ENCODE measurements at places on chromosomes 7 and 10.
A peak's percentile ranks its signal among the peaks of the same experiment; 100 is the strongest.

DNA sequence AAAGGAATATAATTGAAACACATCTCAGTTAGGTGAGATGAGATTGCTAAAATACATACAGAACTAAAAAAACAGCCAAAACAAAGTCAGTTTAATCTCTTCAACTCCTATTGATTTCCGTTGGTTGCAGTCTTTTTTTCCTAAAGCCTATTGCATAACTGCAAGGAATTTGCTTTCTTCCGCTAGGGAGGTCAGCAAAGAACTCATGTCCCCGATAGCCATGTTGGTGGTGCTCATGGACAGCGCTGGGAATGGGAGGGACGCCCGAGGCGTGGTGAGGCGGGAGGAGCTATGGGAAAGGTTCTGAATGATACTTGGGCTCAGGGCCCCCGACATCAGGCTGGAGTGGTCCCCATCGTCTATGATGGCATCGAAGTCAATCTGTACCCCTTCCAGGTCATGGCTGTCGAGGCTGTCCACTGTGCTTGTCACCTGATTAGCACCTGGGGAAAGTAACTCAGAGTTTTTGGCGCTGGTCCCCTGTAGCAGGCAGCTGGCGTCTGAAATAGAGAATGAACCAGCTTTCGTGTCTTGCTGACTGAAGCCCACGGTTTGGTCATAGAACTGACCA, 261.4 kb upstream of the INHBA start:
- no peak for DNase-seq

- peak; percentile 93 for DNase-seq
Measured at GRCh38 chr10:44981172-44982113, 2.8 kb upstream of the DEPP1 start.

GRCh38 chr10:128258421-128258976, 132.3 kb upstream of the MKI67 start:
- DNase-seq = no peak

- peak; percentile 66 for DNase-seq
Measured at GRCh38 chr10:22369434-22370072, 24.3 kb downstream of the SPAG6 start.

DNA sequence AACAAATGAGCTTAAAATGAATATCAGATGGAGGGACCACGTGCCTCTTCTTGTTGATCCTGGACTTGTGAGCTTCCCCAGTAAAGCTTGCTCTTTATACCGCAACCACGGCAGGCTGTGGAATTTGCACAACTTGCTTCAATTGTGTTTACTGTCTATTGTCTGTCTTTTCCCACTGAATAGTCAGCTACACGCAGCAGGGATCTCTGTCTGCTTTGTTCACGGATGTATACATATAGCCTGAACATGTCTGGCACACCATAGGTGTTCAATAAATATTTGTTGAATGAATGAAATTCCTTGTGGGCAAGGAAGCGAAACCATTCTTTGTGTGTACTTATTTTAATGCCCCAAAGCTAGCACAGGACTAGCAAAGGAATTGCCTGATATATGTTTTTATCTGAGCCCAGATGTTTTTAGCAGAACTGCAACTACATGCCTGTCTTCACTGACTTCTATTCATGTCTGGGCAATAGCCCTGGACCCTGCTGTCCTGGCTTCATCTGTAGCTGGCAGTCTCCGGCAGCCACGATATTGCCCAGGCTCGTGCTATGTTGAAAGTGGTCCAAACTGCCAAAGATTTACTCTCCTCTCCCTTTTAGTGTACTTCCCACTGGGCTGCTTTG, 29.9 kb upstream of the IFRD1 start:
- DNase-seq = peak; percentile 54

DNA sequence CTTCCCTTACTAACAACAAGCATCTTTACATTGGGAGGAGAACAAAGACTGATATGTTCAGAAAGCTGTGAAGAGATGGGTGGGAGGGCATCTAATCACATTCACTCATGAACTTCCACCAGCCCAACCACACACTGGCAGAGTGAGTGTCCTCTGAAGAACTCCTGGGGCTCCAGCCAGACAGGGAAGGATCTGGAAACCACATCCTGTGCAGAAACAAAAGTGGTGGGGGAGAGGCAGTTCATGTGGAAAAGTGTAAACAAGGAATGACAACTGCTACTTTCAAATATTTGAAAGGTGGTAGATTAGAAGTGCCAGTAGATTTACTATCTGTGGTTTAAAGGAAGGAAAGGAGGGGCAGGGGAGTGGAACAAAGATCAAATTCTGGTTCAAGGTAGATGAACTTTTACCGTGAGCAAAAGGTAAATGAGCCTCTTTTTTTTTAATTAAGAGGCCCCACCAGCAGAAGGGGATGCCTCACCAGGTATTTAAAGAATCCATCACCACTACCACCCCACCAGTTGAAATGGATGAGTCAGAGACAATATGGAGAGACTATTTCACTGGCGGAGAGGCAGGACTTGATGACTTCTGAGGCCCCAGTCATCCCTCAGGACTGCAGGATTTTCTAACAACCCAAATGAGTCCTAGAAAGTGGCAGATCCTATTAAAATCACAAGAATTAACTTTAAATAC, 34.5 kb downstream of the GOT1 start:
- peak; percentile 79 for DNase-seq

- no peak for DNase-seq
Measured at GRCh38 chr10:98832196-98832595, 385.5 kb upstream of the HPS1 start.

DNA sequence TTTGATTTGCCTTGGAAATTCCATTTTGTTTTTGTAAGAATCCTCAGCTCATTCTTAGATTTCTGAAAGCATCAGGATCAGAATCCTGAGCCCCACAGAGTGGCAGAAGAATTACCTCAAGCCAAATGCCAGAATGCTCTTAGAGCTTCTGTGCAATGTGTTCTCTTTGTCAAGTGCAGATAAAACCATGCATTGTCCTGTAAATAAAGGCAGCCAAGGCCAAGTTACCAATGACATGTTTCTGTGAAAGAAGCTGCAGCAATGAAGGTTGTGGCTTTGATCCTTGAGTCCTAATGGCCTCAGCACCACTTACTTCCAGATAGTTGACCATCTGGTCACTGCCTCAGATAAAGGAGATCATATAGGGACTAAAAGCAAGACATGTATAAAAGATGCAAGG, 343.3 kb upstream of the AKR1E2 start:
- DNase-seq = no peak

DNA sequence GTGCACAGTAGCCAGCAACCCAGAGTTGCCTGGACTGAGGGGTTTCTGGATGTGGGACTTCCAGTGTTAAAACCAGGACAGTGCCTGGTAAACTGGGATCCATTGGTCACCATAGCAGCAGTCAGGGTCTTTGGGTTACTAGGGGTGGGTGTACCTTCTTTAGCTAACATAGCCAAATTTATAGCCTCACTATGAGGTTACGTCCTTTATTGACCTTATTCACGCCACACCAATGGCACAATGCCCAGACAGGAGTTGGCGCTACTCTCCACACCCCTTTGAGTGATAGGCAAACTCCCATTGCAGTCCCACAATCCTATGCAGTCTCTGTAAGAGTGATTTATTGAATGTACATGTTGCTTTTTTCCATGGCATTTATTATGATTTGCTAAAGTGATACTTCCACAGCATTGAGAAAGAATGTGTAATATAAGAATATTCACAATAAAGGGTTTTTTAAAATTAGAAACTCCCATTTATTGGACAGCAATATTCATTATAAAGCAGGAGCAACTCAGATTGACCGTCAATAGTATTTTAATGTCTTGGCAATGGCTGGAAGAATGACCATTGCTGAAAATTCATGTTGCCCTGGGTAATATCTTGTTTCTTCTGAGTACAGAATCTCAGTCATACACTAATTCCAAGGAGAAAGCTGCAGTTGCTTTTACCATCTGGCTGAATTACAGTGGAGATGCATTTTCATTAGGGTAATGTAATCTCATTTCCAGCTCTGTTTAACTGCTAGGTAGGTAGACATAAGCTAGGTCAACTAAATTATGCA, 26.1 kb downstream of the IFIT5 start:
- DNase-seq = no peak

DNA sequence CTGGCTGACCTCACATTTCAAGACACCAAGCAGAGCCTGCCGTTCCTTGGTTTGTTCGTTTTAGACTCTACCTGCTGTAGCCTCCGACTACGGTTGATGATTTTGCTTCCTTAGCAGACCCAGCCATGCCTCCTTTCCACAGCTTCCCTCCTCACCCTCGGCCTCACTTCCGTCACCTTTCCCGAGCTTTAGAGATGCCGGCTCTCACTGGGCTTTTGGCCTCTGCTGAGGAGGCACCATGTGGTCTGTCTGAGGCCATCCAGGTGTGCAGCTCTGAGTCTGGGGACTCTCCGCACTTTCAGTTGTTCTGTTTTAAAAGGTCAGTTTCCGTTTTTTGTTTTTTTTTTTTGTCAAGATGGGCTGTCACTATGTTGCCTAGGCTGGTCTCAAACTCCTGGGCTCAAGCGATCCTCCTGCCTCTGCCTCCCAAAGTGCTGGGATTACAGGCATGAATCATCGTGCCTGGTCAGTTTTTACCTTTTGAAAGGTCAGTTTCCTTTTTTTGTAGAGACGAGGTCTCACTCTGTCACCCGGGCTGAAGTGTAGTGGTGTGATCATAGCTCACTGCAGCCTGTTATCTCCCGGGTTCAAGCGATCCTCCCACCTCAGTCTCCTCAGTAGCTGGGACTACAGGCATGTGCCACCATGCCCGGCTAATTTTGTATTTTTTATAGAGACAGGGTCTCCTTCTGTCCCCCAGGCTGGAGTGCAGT, 11.7 kb downstream of the ORAI2 start:
- DNase-seq = no peak

- DNase-seq = no peak
Measured at GRCh38 chr10:73253225-73253555, 746 bp upstream of the MRPS16 start.

GRCh38 chr10:60908031-60908430, 36.0 kb downstream of the RHOBTB1 start:
- DNase-seq = no peak

GRCh38 chr10:120741396-120741795, 109.8 kb upstream of the WDR11 start:
- DNase-seq = no peak

- DNase-seq = peak; percentile 45
Measured at GRCh38 chr10:30819341-30820181, 190.0 kb upstream of the LYZL2 start.

GRCh38 chr10:62000726-62001125, 99.2 kb downstream of the ARID5B start:
- DNase-seq = no peak

DNA sequence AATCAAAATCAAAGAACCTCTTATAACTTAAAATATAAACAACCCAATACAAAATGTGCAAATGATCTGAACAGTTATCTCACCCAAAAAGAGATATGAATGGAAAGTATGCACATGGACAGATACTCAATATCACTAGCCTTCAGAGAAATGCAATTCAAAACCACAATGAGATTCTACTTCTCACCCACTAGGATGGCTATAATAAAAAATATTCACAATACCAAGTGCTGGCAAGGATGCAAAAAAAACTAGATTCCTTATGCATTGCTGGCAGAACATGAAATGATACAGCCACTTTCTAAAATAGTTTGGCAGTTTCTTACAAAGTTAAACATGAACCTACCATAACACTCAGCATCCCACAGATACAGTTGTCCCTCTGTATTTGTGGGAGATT, 130.1 kb upstream of the LRRN3 start:
- peak; percentile 5 for DNase-seq

- DNase-seq = peak; percentile 61
Measured at GRCh38 chr7:117667456-117667855, 187.6 kb downstream of the CFTR start.

DNA sequence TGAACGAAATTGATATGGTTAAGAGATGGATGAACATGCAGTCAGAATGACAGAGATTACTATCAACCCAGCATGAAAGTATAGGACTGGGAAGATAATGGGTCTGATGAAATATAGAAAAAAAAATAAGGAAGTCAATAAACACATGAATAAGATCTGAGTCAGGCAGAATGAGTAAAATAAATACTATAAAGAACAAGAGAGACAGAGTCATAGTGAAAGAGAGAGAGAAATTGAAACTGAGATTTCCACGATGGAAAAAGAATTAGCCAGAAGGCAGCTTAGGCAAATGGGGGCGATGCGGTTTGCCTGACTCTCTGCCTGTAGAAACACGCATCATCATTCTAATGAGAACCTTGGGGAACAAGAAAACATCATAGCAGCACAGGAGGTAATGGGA, 26.6 kb downstream of the SEMA3D start:
- DNase-seq = peak; percentile 63

- no peak for DNase-seq
Measured at GRCh38 chr10:30662814-30663213, 33.3 kb upstream of the LYZL2 start.

- no peak for DNase-seq
Measured at GRCh38 chr7:44748948-44749731, 493 bp downstream of the ZMIZ2 start.

DNA sequence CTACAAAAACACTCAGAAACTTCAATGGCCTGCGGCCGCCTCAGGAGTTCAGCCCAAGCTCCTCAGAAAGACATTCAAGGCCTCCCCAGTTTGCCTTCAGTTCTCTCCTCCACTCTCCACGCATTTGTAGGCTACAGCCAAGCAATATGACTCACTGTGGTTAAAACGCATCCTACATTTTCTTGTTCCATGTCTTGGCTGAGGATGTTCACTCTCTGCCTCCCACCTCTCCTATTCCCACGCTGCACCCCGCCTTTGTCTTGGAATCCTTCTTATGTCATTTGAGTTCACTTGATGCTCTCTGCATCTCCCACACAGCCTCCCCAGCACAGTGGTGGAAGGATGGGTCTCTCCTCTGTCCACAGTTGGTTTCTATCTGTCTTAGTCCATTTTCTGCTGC, 184.8 kb downstream of the NPSR1 start:
- peak; percentile 47 for DNase-seq

- no peak for DNase-seq
Measured at GRCh38 chr10:84563355-84563754, 235.0 kb downstream of the CCSER2 start.

DNA sequence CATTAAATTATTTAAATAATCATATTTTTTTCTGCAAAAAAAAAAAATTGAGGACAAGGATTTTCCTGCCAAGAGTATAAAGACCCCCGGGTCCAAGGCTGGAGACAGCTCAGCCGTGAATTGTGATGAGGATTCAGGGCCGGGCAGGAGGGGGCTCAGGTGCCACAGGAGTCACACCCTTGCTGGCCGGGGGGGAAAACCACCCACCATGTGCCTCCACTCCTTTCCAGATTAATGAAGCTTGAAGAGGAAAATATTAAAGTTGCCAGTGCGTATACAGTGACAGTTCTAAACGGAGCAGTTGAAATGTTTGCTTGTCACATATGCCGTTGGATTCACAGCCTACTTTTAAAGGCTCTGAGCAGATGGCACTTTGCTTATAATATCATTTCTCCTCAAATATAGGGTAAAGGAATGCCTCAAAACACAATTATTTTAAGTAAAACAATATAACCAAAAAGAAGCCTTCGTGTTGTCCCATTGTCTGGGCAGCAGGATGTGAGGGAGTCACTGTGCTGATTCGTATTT, 49.6 kb downstream of the ADARB2 start:
- DNase-seq = no peak

All from iris pigment epithelial cell (primary cell).